Inflammatory macrophage treated with lipopolysaccharide for 1 hour (primary cell): ENCODE measurements at places on chromosomes 1 and 21.

GRCh38 chr1:16971341-16972188 lies 8.9 kb downstream of the MFAP2 start:
- no peak for DNase-seq

- no peak for DNase-seq
These were observed 50.0 kb downstream of the KIAA0319L start for GRCh38 chr1:35506960-35507912.

GRCh38 chr1:185849014-185849413 lies 114.8 kb downstream of the HMCN1 start:
- DNase-seq = no peak

- DNase-seq = no peak
These were observed 389.1 kb downstream of the PBX1 start for GRCh38 chr1:164948101-164948500.

DNA sequence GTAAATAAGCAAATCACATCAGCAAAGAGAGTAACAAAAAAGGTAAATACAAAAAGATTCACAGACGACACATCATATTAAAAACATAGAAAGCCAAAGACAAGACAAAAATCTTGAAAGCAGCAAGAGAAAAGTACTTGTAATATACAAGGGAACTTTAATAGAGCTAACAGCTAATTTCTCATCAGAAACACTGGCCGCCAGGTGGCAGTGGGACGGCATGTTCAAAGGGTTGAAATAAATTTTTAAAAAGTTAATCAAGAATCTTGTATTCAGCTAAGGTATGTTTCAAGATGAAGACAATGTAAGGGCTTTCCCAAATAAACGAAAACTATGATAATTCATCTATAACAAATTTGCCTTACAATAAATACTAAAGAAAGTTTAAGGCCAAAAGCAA lies 358.1 kb downstream of the LRRIQ3 start:
- DNase-seq = no peak
